ENCODE measurements at places on chromosomes 2 and 18.

- no peak for DNase-seq
Observed at GRCh38 chr2:6423944-6424343, 441.8 kb downstream of the CMPK2 start.

DNA sequence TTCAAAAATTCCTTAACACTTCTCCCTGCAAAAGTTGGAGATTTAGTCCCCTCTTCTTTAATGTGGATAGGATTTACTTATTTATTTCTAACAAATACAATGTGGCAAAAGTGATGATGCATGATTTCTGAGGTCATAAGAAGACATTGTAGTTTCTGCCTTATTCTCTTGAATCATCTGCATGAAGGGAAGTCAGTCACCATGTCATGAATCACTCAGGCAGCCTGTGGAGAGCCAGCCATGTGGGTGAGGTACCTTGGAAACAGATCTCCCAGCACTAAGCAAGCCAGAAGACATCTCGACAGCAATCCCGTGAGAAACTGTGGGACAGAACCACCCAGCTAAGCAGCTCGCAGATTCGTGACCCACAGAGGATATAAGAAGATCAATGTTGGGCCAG, 2.7 kb upstream of the ZC3H8 start:
- DNase-seq = no peak

- DNase-seq = no peak
Observed at GRCh38 chr18:49241852-49242251, 218.6 kb downstream of the DYM start.

DNA sequence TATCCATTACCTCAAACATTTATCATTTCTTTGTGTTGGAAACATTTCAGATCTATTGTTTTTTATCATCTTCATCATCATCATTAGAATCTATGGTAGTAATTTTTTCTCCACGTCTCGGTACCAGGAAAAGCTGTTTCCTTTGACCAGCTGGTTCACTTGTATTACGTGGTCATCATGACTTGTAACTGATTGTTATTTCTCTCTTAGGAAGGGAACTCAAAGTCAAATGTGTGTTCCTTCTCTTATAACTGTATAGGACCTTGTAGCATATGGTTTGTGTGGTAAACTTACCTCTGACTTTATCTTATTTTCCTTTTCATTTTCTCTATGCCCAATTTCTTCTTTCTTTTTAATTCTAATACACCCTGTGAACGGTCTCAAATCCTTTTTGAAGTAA, 16.5 kb downstream of the NCOA1 start:
- no peak for DNase-seq

DNA sequence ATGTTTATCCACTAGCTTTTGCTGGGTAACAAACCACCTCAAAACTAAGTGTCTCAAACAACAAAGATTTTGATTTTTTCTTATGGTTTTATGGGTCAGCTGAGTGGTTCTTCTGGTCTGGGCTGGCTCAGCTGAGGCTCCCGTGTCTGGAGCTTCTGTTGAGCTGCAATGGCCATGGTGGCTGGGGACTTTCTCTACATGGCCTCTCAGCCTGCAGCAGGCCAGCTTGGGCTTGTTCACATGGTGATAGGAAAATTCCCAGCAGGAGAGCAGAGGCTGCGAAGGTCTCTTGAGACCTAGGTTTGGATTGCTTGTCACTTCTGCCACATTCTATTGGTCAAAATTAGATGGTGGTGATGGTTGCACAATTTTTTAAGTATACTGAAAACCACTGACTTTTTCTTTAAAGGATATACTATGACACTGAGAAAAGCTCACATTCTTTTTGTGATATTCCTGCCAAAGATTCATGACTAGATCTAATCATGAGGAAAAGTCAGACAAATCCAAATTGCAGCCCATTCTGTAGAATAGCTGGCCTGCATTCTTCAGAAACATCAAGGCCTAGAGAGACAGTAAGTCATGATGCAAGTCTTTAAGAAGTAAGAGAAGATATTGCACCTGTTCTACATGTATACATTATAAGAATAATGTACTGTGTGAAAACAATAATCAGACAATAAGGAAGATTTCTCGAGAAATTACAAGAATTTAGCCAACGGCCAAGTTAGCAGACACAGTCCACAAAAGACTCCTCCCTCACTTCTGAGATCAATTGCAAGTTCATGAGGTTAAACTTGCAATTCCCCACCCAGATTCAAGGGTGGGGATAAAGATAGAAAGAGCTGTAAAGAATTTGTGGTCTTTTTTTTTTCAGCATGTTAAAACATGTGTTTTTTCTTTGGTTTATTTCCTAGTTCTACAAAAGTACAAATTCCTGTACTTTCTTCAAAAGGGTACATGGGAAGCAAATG, 35.0 kb upstream of the IL1R2 start:
- no peak for DNase-seq

DNA sequence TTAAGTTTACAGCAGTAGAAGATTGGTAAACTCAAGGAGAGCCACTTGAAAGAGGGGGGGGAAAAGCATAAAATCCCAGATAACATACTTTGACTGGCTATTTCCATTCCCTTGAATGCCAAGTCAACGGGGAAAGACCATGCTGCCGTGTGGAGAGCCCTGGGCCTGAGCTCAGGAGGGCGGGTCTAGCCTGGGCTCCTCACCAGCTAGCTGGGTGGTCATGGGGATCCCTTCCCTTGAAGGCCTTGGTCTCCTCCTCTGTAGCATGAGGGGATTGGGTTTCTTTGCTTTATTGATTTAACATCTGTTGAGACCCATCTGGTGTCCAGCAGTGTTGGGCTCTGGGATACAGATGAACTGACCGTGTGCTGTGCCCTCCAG, 35.0 kb downstream of the TEX51 start:
- DNase-seq = no peak

- no peak for DNase-seq
Observed at GRCh38 chr2:195313962-195314361, 343.1 kb upstream of the SLC39A10 start.

- DNase-seq = no peak
Observed at GRCh38 chr2:14843507-14844204, 211.1 kb downstream of the LRATD1 start.

- DNase-seq = no peak
Observed at GRCh38 chr2:60047347-60047746, 506.1 kb downstream of the BCL11A start.

GRCh38 chr2:8211384-8211783, 470.5 kb upstream of the ID2 start:
- DNase-seq = no peak

- no peak for DNase-seq
Observed at GRCh38 chr2:33583194-33583938, 15.7 kb downstream of the FAM98A start.

DNA sequence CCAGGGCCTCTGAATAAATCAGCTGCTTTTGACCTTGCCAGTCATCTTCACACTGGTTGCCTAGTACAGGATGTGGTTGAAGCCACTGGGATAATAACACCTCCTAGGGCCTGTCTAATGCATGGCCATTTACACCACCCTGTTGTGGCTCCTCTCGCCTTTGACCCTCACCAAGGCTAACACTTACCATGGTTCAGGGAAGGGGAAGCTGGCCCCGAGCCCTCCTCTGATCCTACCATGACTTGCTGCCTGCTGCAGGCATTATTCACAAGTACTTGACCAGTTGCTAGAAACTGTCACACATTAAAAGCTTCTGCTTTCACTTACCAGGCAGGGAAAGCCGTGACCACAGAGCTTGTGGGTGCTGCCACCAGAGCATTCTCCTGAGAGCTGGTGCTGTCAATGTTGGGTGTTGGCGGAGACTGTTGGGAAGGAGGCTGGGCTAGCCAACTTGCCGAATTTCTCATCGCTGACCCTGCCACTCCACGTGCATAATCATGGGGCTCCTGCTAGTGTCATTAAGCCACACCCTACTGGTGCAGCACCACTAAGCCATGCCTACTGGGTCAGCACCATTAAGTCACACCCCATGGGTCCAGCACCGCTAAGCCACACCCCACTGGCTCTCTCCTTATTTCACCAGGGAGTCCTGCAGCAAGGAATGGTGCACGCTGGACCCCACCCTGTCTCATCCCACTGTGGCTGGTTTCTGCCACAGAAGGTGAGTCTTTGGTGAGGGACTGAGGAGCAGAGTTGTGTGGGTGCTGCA, 47.0 kb upstream of the TTC39C start:
- DNase-seq = no peak

GRCh38 chr2:35454966-35455638, 900.5 kb upstream of the CRIM1 start:
- DNase-seq = no peak

DNA sequence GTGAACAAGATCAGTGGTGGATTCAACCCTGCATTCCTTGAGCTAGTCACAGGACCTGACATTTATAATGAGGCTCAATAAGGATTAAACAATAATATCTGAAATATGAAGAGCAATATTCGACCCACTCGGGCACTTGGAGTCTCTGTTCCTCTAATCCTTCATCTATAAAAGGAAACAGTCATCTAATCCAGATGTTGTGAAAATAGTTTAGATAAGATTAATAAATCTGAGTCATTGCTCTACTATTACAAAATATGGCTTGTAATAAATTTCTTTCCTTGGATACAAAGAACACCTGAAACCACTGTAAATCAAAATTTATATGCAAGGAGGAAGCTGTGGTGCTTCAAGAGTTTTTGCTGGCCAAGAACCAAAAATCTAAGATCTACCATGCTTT, 846.9 kb upstream of the ACVR2A start:
- DNase-seq = no peak

DNA sequence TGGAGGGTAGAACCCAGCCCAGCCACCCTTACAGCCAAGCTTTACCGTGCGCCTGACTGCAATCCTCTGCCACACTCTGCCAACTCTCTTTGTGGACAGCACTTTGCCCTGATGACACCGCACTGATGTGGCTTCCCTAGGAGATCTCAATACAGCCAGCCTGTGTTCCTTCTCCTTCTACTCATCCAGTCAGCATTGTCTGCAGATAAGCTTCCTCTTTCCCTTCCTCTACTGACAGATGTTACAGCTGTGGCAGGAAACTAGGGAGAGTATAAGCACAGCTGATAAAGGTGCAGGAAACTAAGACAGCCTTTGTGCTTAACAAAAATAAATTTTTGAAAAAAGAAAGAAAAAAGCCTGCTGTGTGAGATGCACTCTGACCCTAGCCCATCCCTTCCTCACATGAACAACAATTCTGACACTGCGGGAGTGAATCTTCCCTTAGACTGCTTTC, 25.0 kb downstream of the CEP68 start:
- no peak for DNase-seq

DNA sequence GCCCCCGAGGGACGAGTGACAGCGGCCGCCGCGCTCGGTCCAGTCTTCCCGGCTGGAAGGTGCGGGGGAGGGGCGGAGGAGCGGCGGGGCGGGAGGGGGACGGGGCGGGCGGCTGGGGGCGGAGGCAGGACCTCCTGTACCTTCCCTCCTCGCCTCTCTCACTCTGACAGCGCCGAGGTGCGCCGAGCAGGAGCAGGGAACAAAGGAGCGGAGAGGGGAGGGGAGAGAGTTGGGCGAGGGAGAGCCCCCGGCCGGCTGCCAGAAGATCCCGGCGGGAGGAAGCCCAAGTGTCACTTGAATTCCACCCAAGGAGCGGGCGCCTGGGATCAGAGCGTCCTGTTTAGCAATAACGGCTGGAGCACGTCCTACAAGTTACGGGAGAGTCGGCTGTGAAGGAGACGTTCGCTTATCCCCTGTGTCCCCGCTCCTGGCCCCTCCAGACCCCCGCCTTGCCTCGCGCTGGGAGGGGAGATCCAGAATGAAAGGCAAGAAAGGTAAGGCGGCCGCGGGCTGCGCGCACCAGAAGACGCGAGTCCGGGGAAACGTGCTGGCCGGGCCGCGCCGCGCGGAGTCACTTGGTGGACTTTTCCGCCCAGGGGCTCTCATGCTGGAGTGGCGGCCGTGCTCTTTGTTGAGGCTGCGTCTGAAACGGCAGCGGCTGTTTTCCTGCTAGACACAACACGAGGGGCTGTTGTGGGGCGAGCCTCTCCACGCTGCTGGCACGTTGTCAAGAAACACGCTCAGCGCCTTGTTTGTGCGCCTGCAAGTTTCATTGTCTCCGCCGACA, at the start of gene TGIF1:
TSS of gene TGIF1 (plus strand) at position 161 of the 787 bp plus-strand sequence. CDS start at position 479, 318 bp downstream.
- DNase-seq = no peak

DNA sequence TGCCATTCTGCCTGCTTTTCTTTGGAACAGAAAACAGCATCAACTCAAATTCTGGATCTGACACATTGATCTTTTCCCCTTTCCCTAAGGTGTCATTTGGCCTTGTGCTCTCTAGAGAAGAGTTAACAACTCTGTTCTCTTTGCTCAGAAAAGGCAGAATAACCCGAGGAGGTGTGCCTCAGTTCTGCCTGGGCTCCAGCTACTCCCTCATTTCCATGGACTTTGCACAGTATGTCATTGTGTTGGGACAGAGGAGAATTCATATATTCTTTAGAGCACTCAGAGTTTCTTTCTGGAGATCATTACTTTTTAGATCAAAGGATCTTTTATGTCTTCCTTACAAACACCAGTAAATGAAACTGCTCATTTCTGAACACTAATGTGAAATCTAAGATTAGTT, 249.1 kb downstream of the PHLPP1 start:
- no peak for DNase-seq

- no peak for DNase-seq
Observed at GRCh38 chr2:233093721-233094120, 33.6 kb downstream of the INPP5D start.

DNA sequence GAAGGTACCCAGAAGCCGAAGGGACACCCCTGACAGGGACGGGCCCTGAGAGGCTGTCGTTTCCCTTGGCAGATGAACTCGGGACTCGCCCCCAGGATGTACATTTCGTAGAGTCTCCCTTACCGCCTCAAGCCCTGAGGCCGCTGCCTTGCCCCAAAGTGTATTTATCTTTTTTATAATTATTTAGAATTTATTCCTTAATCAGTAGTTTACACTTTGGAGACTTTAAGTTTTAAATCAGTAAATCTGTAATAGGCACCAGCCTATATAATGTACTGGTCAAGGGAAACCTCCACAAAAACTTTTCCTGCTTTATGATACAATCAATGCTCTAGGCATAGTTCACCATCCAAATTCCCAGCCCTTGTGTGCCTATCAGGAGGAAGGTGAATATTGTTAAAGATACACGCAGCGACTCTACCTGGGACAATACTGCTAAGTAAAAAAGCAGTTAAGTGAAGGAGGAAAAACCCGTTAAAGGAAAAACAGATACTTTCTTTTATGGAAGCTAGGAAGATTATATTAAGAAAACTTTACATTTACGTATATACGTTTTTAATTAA, 848 bp downstream of the VRK2 start:
- DNase-seq = no peak

GRCh38 chr2:233063269-233063975, 3.3 kb downstream of the INPP5D start:
- no peak for DNase-seq

DNA sequence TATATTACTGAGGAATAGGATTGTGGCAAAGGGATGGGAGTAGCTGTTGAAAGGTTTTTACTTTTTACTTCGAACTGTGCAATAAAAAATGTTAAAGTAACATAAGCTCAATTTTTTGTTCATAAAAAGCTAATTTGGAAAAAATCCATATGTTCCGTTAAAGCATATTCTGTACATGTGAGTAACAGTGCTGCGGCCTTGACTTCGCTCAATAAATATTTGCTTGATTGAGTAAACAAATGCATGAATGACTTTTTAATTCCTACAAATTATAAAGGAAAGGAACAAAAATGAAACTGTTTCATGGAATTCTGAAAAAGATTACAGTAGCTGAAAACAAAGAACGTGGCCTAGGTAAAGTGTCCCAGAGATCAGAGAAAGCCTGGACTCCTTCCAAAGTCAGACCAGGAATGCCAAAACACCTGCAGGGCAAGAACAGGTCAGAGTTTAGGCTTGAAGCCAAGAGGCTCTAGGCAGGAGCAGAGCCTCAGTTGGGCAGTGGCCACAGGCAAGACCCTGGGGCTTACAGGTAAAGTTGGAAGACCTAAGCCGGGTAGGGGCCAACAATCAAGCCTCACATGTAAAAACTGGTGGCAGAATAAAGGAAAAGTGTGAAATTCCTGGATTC, 44.3 kb upstream of the FIGN start:
- no peak for DNase-seq
